ENCODE measurements at places on chromosomes 4 and X.

GRCh38 chr4:146278986-146279385 lies 64.6 kb downstream of the REELD1 start:
- H3K4me3 ChIP-seq = no peak overlapping the region
- no peaks in the 10 kb centered on the region for H3K36me3 ChIP-seq
- no peak for DNase-seq
- no peak overlapping the region for H3K27ac ChIP-seq

GRCh38 chr4:12965334-12965733 lies 518.8 kb downstream of the RAB28 start:
- H3K27me3 ChIP-seq = no peaks in the 10 kb centered on the region
- H3K36me3 ChIP-seq = no peaks in the 10 kb centered on the region
- DNase-seq = no peak
- no peaks in the 10 kb centered on the region for H3K4me1 ChIP-seq
- H3K4me3 ChIP-seq = no peak overlapping the region
- no peak overlapping the region for H3K27ac ChIP-seq

GRCh38 chr4:141352909-141353525 lies 132.3 kb downstream of the ZNF330 start:
- peaks cover 3% of the 10 kb centered on the region for H3K4me1 ChIP-seq
- H3K27ac ChIP-seq = peak overlapping the region; percentile 13
- no peaks in the 10 kb centered on the region for H3K36me3 ChIP-seq
- H3K27me3 ChIP-seq = no peaks in the 10 kb centered on the region
- no peak for DNase-seq

GRCh38 chrX:135977611-135978010 lies 3.8 kb upstream of the MMGT1 start:
- H3K36me3 ChIP-seq = no peaks in the 10 kb centered on the region
- H3K4me1 ChIP-seq = peaks cover 4% of the 10 kb centered on the region
- no peaks in the 10 kb centered on the region for H3K27me3 ChIP-seq

DNA sequence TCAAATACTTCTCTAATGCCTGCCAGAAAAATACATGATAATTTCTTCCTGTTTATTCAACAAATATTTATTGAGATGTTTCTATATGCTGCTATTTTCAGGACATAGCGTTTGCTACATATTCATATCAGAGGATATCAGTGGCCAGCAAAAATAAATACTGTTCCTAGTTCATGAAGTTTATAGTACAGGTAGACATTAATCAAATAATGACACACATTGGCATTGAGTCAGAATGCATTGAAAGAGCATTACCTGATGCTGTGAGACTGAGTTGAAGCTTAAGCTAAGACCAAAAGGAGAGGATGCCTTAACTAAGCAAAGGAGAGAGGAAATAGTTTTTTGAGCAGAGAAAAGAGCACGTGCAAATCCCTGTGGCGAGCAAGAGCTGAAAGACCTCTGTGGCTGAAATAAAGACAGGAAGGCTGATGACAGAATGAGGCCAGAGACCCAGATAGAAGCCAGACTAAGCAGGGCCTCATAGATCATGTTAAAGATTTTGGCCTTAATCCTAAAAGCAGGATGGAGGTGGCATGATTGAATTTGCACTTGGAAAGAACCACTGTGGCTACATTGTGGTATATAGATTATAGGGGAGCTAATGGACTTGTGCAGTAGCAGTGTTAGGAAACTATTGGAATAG lies 36.2 kb downstream of the FAM241A start:
- H3K4me3 ChIP-seq = no peak overlapping the region
- H3K36me3 ChIP-seq = no peaks in the 10 kb centered on the region
- DNase-seq = no peak
- H3K4me1 ChIP-seq = no peaks in the 10 kb centered on the region
- no peak overlapping the region for H3K27ac ChIP-seq
- no peaks in the 10 kb centered on the region for H3K27me3 ChIP-seq

GRCh38 chr4:26861434-26862186 lies 969 bp downstream of the STIM2 start:
- no peaks in the 10 kb centered on the region for H3K36me3 ChIP-seq
- H3K4me3 ChIP-seq = peak overlapping the region; percentile 88
- H3K27me3 ChIP-seq = no peaks in the 10 kb centered on the region
- DNase-seq = peak; percentile 77
- H3K4me1 ChIP-seq = peaks cover 54% of the 10 kb centered on the region

DNA sequence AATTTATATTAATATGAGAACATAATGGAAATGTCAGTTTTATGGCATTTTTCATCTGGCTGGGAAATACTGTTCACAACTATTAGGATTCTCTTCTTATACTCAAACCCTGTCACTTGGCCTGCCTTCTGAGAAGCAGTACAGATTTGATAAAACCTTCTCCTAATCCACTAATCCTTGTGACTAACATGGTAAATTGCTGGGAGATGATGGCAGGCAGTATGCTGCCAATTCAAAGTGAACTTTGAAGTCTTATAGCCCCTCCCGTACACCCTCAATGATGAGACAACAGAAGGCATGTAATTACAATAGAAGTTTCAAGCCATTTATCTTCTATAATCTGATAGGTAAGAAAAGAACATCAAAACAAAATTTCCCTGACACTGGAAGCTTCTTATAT lies 36.9 kb downstream of the PAQR3 start:
- H3K36me3 ChIP-seq = no peaks in the 10 kb centered on the region
- H3K4me1 ChIP-seq = no peaks in the 10 kb centered on the region

DNA sequence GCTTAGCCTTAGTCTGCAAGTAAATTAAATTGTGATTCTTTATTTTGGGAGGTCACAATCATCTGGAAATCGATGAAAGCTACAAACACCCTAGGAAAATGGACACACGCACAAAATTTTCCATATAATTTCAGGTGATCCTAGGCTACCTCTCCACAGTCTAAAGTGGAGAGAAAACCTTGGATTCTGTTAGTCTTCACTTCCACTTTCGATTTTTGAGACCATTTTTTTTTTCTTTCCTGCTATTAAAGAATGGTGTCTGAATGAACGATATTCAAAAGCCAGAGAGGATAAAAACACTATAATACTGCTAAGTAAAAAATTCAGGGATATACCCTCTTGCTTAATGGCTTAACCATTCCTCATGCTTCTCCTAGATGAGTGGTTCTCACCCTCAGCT lies 1.7 kb downstream of the FBXL5 start:
- no peaks in the 10 kb centered on the region for H3K27me3 ChIP-seq
- no peaks in the 10 kb centered on the region for H3K36me3 ChIP-seq
- H3K27ac ChIP-seq = peak overlapping the region; percentile 92
- DNase-seq = no peak

DNA sequence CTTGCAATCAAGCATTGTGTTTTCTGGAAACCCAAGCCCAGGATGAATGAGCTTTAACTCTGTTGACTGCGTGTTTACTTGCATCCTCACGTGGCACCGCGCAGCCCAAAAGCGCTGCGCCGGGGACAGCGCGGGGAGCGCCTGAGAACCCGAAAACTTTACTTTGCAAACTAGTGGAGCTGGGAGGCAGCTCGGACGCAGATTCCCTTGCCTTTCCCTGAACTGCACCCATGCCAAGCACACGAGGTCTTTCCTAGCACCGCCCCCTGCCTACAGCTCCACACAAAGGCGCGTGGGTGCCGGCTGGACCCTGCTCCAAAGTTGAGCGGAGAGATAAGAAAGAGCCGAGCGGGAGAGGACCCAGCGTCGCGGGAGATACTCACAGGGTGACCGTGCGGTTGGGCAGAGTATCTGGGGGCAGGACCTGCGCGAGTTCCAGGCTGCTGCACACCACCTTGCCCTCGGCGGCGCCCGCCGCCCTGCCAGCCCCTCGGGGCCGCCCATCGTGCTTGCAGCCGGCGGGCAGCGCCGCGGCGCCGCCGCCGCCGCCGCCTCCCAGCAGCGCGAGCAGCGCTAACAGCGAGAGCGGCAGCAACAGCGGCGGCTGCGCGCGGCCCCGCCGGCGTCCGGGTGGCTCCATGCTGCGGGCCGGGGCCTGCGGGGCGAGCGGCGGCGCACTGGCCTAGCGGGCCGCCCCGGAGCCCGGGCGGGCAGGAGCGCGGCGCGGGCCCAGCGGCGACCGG lies 550 bp downstream of the ADGRA3 start:
- peak overlapping the region; percentile 64 for H3K4me3 ChIP-seq
- peak; percentile 71 for DNase-seq
- H3K27me3 ChIP-seq = no peaks in the 10 kb centered on the region
- no peaks in the 10 kb centered on the region for H3K36me3 ChIP-seq

DNA sequence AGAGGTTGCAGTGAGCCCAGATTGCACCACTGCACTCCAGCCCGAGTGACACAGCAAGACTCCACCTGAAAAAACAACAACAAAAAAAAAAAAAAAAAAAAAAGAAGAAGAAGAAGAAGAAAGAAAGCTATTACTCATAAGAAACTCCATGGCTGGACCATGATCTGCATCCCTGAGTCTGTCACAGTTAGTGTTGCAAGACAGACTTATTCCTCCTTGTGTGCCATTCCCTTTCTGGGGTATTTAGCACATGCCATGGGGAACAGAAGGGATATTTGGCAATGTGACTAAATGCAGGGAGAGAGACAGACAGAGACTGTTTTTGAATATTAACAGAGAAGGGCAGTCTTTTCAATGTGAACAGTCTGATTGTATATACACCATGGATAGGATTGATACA lies 16.7 kb upstream of the PDS5A start:
- no peaks in the 10 kb centered on the region for H3K27me3 ChIP-seq
- H3K4me1 ChIP-seq = no peaks in the 10 kb centered on the region
- H3K4me3 ChIP-seq = no peak overlapping the region
- no peak for DNase-seq

GRCh38 chr4:181608181-181608580 lies 635.0 kb upstream of the TENM3 start:
- H3K27ac ChIP-seq = no peak overlapping the region
- no peaks in the 10 kb centered on the region for H3K4me1 ChIP-seq
- H3K4me3 ChIP-seq = no peak overlapping the region
- DNase-seq = no peak
- H3K36me3 ChIP-seq = no peaks in the 10 kb centered on the region

GRCh38 chr4:33996075-33996718 lies 2248.1 kb downstream of the ARAP2 start:
- no peaks in the 10 kb centered on the region for H3K36me3 ChIP-seq
- no peaks in the 10 kb centered on the region for H3K4me1 ChIP-seq
- H3K27me3 ChIP-seq = no peaks in the 10 kb centered on the region

DNA sequence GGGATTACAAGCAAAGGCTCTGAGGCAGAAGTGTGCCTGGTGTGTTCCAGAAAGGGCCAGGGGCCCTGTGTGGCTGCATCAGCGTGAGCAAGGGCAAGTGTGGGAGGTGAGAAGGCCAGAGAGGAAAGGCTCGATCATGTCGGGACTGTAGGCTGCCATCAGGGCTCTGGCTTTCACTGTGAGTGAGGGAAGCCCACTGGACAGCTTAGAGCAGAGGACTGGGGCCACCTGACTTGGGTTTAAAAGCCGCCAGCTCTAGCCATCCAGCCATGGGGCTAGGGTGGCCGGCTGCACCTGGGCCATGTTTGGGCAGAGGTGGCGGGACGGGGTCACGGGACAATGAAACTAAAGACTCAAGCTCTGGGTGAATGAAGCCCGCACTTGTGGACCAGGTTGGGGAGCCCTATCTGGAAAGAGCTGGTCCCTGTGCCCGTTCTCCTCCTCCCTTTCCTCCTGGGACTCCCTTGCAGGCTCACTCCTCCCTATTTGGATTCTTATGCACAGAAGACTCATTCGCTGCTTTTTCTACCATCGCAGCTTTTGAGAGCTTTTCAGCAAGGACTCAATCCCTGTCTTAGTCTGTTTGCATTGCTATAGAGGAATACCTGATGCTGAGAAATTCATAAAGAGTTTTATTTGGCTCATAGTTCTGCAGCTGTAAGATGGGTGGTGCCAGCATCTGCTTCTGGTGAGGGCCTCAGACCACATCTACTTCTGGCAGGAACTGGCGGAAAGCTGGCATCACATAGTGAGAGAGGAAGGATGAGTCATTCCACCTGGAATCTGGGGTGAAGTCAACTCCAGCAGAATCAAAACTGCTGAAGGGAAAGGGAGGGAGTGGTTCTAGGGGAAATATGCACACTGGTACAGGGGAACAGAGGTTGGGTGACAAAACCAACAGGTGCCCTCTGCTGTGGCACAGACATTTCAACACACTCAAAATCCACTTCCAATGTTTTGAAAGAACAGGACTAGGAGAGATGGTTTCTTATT lies 15.3 kb downstream of the CTAG1B start:
- no peaks in the 10 kb centered on the region for H3K36me3 ChIP-seq
- DNase-seq = peak; percentile 17
- no peaks in the 10 kb centered on the region for H3K27me3 ChIP-seq
- no peak overlapping the region for H3K27ac ChIP-seq

GRCh38 chr4:175457956-175458355 lies 354.1 kb downstream of the GPM6A start:
- H3K36me3 ChIP-seq = no peaks in the 10 kb centered on the region
- no peak for DNase-seq
- H3K4me1 ChIP-seq = no peaks in the 10 kb centered on the region
- no peaks in the 10 kb centered on the region for H3K27me3 ChIP-seq

- H3K4me1 ChIP-seq = peaks cover 23% of the 10 kb centered on the region
- H3K27ac ChIP-seq = peak overlapping the region; percentile 89
- peak overlapping the region; percentile 66 for H3K4me3 ChIP-seq
- DNase-seq = peak; percentile 56
- no peaks in the 10 kb centered on the region for H3K27me3 ChIP-seq
Measured at GRCh38 chr4:7101692-7102515, 34.0 kb upstream of the GRPEL1 start.

DNA sequence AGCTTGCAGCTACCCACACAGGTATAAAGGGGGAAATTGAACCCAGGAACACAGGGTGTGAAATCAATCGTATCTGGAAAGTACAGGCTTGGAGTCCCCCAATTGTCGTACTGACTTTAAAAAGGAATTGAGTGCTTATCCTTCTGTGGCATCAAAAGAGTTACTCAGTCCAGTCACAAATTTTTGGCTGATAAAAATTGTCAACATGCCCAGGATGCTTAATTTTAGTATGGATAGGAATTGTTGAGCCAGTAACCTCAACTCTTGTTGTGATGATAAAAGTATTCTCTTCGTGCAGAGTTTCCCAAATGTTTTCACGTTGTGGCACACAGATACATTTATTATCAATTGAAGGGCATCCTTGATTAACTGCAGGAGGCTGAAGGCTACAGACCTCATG lies 43.6 kb upstream of the FTHL17 start:
- no peaks in the 10 kb centered on the region for H3K4me1 ChIP-seq
- no peak for DNase-seq
- no peak overlapping the region for H3K27ac ChIP-seq
- no peaks in the 10 kb centered on the region for H3K36me3 ChIP-seq
- H3K4me3 ChIP-seq = no peak overlapping the region

GRCh38 chr4:118773429-118773792 lies 62.5 kb downstream of the SEC24D start:
- no peaks in the 10 kb centered on the region for H3K27me3 ChIP-seq
- no peak for DNase-seq
- H3K27ac ChIP-seq = peak overlapping the region; percentile 15
- H3K36me3 ChIP-seq = no peaks in the 10 kb centered on the region
- no peak overlapping the region for H3K4me3 ChIP-seq
- peaks cover 7% of the 10 kb centered on the region for H3K4me1 ChIP-seq

- H3K4me1 ChIP-seq = no peaks in the 10 kb centered on the region
- no peaks in the 10 kb centered on the region for H3K36me3 ChIP-seq
- no peak overlapping the region for H3K4me3 ChIP-seq
- no peak overlapping the region for H3K27ac ChIP-seq
- no peak for DNase-seq
Measured at GRCh38 chr4:133996431-133997121, 205.0 kb downstream of the PABPC4L start.
